Pericardium fibroblast (primary cell): ENCODE measurements at places on chromosomes 1 and 21. TPM values are rescaled to one million over a fixed set of nuclear protein-coding genes. Genes with fewer than 3 reads are reported as not detected.

Gene CACYBP
- 53.2 and 97.0 TPM in 2 replicates for total RNA-seq

Gene F3
- total RNA-seq = 10.5 and 14.7 TPM in 2 replicates

Gene MPZ
- 0.23 and 0.34 TPM in 2 replicates for total RNA-seq

Gene CELA3B
- total RNA-seq = not detected in 2 replicates

Gene DYNLT5
- not detected in 2 replicates for total RNA-seq

Gene UQCRHL
- total RNA-seq = 0.82 and 1.2 TPM in 2 replicates

Gene AMPD1
- not detected in 2 replicates for total RNA-seq

Gene CRABP2
- 58.3 and 150 TPM in 2 replicates for total RNA-seq
